IMR-90 (cell line): ENCODE measurements at places on chromosomes 1 and 21.

DNA sequence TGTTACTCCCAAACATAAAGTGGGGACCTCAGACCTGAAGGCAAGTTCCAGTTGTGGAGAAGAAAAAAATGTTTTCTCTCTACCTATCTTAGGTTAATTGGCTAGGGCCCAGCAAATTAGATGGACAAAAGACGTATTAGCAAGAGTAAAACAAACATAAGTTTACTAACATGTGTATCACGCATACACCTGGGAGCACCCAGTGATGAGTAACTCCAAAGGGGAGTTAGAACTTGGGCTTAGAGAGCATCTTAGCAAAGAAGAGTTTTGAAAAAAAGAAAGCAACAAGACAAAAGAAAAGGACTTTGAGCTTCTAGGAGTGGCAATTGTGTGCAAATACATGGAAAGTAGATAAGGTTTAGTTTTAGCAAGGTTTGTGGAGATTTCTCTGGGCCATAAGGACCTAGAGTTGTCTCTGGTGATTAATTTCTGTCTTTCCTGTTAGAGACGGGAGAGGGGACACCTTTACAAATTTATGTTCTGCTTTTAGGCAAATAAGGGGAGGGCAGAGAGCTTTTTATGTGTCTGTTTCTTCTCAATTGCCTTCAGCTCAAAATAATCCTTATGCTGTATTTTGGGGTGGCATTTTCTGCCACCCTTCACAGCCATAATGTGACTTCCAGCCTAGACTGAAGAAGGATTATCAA is 76.7 kb upstream of the PTGFRN start:
- no peak for DNase-seq

- DNase-seq = peak; percentile 49
These were observed 773 bp downstream of the IFNGR2 start for GRCh38 chr21:33403786-33404585.

DNA sequence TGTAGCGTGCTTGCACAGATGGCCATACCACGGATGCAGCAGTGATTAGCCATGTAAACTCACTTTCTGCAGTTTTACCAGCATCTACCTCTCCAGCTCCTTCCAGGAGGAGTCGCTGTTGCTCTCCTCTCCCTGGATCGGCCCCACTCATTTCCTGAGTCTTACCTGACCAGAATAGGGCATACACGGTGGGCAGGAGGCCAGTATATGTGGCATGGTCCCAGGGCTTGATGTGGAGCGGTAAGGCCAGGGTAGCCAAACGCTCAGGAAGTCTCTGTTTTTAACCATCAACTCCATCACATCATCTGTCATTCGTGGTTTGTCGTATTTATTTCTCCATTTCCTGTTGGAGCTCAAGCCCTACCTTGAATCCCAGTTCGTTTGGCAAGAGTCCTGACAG is 163.4 kb upstream of the USP24 start:
- DNase-seq = peak; percentile 64

- DNase-seq = no peak
These were observed 115.5 kb downstream of the RERE start for GRCh38 chr1:8701794-8702471.

GRCh38 chr1:176626572-176627061 is 163.6 kb downstream of the PAPPA2 start:
- DNase-seq = no peak

- peak; percentile 96 for DNase-seq
These were observed 102.8 kb downstream of the GDAP2 start for GRCh38 chr1:117826540-117827078.

GRCh38 chr1:154955039-154955717 is 721 bp downstream of the PBXIP1 start:
- peak; percentile 82 for DNase-seq

- no peak for DNase-seq
These were observed 1.4 kb upstream of the TBX19 start for GRCh38 chr1:168279253-168279652.

- peak; percentile 31 for DNase-seq
These were observed 1.3 kb downstream of the AHDC1 start for GRCh38 chr1:27602462-27603308.

GRCh38 chr1:8473891-8474300 is 156.0 kb downstream of the SLC45A1 start:
- DNase-seq = no peak

DNA sequence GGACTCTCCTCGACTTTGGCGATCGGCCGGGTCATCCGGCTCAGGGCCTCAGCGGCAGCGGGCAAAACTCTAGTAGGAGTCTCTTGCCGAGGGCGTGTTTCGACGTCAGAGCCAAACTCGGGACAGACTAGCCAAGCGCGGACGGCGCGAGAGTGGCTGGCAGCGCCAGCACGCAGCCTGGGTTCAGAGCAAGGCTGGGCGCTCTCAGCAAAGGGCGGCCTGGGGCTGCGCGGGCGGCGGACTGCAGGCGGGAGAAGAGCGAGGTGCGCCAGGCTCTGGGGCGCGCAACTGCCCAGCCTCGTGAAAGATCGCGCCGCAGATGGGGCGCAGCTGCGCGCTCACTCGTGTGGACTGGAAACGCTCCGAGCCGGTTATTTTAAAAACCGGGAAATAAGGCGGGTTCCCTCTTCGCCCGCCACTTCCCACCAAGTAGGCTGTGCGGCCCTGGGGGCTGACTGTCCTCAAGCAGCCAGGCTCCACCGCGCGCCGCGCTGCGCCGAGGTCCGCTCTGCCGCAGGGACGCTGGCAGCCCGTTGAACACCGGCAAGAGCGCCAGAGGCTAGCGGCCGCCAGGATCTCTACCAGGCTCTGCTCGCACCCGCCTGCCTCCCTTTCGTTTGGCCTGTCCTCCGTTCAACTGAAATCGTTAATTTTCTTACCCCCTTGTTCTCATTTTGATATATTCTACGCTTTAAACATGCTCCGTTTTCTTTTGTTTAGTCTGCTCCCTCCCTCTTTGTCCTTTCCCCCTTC is 2.4 kb downstream of the ALX3 start:
- no peak for DNase-seq

DNA sequence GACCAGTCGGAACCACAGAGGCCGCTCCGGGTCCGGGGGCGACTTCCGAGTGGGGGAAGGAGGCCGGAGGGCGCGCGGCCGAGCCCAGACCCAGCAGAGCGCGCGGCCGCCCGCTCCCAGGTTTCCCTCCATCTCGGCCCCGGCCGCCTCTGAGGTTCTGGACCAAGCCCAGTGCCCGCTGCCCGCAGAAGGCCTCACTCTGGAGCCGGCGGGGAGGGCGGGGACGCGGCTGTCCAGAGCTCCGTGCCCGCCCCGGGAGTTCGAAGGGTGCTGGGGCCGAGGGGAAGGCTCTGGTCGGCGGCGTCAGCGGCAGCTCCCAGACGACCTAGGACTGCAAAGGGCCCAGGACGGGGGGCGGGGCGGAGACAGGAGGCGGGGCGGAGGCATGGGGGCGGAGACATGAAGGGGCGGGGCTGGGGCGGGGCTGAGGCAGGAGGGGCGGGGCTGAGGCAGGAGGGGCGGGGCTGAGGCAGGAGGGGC is 48.0 kb upstream of the SLC19A1 start:
- DNase-seq = peak; percentile 19

DNA sequence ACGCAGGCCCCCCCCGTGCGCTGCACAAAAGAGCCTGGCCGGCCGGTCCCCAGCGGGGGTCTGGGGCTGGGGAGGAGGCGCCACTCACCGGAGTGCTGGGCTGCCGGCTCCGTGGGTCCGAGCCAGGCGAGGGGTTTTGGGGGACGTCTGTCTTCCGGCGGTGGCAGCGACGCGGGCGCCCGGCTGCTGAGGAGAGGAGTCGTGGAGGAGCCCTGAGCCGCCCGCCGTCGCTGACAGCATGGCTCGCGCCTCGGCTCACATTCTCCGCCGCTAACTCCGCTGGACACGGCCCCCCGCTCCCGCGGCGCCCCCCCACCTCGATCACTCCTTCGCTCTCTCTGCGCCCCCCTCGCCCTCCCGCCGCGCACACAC is 649 bp downstream of the AHDC1 start:
- DNase-seq = no peak

- DNase-seq = no peak
These were observed 60.2 kb downstream of the SKI start for GRCh38 chr1:2288311-2288710.

GRCh38 chr1:246773213-246773641 is 49.0 kb downstream of the SCCPDH start:
- DNase-seq = no peak

DNA sequence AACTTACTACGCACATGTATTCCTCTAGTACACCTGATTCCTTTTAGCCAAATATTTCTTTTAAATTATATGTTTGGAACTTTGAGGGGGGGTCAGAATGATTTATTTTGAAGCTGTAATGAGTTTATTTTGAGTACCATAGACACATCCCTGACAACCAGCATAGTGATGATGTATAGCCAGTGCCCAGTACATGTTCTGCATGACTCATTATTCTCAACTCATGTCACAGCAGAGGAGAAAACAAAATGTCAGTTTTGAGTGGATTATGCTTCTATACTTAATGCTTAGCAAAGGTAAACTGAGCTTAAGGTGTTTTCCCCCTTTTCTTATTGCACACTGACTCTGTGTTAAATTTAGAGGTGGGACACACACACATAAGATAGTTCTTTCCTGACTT is 22.4 kb upstream of the LEPR start:
- DNase-seq = no peak

DNA sequence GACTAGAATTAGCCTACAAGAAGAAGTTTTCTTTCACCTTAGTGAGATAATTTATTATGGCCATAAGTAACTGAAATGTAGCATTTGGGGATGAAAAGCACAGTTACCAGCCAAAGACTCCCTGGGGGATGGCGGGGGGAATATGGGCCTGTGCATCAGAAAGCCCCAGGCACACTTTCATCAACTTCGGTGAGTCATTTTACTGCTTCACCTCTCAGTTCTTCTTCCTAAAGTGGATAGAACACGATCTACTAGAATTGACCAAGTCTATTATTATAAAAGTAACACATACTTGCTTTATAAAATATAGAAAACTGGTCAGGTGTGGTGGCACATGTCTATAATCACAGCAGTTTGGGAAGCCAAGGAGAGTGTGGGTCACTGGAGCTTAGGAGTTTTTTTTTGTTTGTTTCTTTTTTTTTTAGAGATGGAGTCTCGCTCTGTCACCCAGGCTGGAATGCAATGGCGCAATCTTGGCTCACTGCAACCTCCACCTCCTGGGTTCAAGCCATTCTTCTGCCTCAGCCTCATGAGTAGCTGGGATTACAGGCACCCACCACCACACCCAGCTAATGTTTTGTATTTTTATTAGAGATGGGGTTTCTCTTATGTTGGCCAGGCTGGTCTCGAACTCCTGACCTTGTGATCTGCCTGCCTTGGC is 141.8 kb downstream of the ZZZ3 start:
- peak; percentile 51 for DNase-seq

DNA sequence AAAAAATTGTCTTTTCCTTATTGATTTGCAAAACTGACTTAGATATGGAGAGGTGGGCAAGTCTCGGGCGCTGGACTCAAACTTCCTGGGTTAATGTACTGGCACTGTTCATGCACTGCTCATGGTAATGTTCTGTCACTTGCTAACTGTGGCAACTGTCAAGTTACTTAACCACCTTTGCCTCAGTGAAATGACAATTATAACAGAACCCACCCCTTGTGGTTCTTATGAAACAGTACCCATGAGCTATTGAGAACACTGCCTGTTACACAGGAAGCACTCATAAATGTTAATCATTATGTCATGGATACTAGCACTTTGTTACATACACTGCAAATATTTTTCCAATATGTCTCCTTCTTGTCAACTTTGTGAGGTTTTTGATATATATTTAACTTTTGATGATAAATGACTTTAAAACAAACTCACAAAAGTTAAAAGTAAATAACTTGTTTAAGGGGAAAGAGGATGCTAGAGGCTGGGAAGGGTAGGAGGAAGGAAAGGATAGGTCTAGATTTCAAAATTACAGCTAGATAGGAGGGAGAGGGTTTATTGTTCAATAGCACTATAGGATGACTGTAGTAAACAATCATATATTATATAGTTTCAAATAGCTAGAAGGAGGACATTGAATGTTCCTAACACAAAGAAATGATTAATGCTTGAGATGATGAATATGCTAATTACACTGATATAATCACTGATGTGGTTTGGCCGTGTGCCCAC is 342.5 kb downstream of the ADGRL2 start:
- DNase-seq = no peak

- no peak for DNase-seq
These were observed 99.1 kb downstream of the ZP4 start for GRCh38 chr1:237791592-237791991.

DNA sequence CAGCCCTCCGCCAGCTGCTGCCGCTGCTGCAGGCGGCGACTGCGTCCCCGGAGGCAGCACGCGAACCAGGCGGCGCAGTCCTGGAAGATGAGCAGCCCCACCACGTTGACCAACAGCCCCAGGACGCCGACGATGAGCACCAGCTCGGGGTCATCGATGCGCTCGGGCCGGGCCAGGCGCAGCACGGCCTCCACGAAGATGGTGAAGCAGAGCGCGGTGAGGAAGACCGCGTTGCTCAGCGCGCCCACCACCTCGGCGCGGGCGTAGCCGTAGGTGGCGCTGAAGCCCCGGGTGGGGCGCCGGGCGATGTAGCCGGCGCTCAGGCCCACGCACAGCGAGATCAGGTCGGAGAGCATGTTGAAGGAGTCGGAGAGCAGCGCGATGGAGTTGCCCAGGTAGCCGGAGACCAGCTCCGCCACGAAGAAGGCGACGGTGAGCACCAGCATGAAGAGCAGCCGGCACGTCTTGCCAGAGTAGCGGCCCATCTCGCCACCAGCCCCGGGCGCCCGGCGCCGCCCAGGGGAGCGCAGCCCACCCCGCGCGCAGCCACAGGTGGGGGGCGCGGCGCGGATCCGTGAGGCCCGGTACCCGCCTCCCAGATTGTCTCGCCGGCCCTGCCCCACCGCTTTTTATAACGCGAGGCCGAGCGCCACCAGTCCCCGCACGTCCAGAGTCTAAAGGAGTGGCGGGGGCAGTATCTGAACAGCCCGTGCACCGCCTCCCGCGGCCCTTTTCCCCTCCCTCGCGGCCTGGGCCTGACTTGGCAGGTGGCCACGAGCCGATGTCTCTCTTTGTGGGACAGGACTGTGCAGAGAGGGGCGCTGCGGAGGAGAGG is at the start of gene SLC30A10:
Gene SLC30A10, minus strand, starts transcription at position 602 of the 835 bp plus-strand sequence. Its CDS starts 117 bp downstream, at position 485.
- no peak for DNase-seq

DNA sequence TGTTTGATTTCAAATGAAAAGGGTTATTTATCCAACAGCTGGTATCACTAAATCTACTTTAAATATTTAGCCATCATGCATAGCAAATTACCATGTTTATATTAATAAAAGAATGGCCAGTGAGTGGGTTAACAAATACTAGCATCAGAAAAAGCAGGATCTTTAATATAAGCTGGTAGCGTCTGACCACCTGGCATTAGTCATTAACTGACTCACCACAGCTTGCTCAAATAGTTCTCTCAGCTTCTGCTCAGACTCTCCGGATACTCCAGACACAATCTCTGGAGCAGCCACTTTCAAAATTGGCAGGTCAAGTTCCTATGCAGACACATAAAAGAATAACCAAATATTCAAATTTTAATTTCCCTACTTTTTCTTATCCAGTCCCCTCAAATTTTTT is 29.6 kb downstream of the NVL start:
- peak; percentile 98 for DNase-seq
